DMS153 (cell line): ENCODE measurements at places on chromosomes 13 and 19.

- no peak for DNase-seq
Measured at GRCh38 chr13:46168341-46168740, 13.6 kb downstream of the LCP1 start.

- no peak for DNase-seq
Measured at GRCh38 chr19:42693760-42694350, 46.4 kb downstream of the PSG3 start.

- no peak for DNase-seq
Measured at GRCh38 chr19:2888731-2889224, 11.9 kb upstream of the ZNF57 start.

DNA sequence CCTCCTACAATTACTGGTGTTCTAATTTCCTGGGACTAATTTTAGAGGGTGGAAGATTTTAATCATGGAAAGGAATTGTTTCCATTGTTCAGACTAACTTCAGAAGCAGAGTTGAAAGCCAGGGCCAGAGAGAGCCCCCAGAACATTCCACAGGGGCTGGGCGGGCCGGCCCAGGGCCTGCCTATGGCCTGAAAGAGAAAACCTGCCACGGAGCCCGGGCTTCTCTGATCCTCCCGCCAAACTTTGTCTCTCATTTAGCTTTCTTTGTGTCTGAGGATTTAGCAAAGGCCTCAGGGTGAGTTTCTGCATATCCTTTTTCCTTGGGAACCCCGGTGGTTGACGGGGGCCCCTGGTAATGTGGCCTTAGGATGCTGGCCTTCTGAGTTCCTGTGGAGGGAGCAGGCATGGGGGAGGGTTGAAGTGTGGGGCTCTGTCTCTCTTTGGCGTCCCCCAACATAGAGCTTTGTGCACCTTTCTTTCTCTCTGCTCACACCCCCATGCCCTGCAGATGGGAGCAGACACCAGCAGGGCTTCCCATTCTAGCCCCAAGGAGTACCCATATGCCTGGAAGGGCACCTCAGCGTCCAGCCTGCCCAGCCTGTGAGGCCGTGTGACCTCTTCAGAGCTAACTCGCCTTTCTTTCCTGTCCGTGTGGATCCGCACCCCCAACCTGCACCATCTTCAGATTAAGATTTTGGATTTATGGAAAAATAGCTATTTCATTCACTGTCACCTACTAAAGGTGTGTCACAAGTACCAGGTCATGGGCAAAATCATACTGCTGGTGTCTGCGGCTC is 539.5 kb downstream of the FGF9 start:
- DNase-seq = no peak

DNA sequence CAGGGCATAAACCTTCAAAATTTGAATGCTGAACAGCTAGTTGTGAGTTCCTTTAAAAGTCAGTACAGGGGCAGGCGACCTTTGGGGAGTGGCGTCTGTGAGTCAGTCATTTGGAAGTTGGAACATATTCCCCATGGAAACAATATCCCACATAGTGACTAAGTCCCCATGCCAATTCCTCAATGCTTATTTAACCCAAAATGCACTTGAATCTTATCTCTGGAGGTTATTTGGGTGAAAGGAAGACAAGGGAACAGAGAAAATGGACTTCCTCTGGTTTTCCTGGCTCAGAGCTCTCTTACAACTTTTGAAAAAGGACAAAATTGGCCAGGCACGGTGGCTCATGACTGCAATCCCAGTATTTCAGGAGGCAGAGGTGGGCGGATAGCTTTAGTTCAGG is 479.2 kb upstream of the NBEA start:
- DNase-seq = no peak

DNA sequence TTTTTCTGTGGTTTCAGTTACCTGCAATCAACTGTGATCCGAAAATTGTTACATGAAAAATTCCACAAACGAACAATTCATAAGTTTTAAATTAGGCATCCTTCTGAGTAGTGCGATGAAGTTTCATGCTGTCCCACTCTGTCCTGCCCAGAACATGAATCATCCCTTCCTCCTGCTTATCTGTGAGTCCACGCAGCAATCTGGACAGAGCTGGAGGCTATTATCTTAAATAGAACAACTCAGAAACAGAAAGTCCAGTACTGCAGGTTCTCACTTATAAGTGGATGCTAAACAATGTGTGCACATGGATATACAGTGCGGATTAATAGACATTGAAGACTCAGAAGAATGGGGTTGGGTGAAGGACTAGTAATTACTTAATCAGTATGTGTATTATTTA is 583.7 kb upstream of the SPRY2 start:
- DNase-seq = no peak

DNA sequence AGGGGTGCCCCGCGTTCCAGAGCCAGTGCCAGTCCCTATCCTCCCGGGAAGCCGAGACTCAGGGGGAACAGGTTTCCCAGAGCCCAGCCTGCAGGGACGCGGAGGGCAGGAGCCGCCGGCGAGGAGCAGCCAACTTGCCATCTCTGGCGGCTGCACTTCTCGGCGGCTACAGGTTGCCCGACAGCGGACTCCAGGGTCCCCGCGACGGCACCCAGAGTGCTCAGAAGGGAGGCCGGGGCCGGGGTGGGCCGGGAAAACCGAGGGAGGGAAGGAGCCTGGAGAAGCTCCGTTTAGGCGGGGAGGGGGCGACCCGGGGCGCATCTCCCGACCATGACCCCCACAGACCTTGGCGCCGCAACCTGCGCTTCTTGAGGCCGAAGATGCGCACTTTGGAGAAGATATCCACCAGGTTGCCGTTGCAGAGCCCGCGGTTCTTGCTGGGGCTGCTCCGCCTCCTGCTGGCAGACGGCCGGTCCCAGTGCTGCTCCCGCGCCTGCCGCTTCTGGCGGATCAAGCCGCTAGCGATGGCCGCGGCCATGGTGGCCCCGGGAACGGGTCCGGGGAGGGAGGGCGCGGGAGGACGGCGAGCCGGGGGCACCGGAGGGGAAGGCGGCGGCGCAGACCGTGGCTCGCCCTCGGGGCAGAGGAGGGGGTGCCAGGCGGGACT is 463.8 kb downstream of the ITGBL1 start:
- peak; percentile 61 for DNase-seq

DNA sequence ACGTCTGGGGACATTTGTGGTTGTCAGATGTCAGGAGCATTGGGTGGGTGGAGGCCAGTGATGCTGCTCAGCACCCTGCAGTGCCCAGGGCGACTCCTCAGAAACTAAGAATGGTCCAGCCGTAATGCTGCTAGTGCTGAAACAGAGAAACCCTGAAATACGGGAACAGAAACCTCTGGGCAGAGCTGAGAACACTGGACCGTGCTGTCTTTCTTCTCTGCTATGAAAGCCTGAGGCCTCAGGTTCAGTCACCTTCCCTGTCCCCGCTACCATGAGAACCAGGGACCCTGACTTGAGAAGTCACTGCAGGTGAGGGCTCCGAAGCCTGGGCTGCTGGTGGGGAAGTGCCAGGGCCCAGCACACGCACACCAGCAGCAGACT is 13.4 kb downstream of the CAPS start:
- no peak for DNase-seq

GRCh38 chr13:51258612-51259548 is 36.7 kb downstream of the FAM124A start:
- no peak for DNase-seq

DNA sequence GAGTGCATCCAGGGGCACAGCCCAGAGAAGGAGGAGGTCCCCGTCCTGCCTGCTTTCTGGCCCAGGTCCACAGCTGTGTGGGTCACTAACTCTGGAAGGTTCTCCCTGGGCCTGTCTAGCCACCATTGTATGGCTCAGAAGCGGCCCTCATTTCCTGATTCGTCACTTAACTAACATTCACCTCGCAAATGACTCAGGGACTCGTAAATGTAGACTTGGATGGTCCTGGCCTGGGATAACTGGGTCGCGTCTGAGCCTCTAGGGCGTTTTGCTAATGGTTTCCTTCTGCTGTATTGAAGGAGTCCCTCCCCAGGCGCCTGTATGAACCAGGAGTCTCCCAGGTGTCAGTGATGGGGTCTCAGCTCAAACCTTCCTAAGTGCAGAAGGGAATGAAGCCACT is 162.8 kb downstream of the ZNF536 start:
- no peak for DNase-seq

DNA sequence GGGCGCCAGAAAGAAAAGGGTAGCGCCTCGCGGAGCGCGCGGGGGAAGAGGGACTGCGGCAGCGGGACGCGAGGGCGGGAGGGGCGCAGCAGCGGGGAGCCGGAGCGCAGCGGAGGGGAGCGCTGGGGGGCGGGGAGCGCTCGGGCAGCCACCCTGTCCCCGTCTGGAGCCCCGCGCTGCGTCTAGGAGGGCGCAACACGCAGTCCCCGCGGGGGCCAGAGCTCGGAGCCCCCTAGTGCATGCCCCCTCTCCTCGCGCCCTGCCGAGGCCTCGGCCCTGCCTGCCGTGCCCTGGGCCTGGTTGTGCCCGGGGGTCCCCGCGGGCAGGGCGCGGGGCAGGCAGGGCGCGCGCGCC is 37.9 kb downstream of the SOX1 start:
- DNase-seq = no peak
